ENCODE measurements at places on chromosomes 6 and 20. TPM values are rescaled to one million over a fixed set of nuclear protein-coding genes. Genes with fewer than 3 reads are reported as not detected.
A peak's percentile ranks its signal among the peaks of the same experiment; 100 is the strongest.

EYS gene
- 2.9 TPM for total RNA-seq

DNA sequence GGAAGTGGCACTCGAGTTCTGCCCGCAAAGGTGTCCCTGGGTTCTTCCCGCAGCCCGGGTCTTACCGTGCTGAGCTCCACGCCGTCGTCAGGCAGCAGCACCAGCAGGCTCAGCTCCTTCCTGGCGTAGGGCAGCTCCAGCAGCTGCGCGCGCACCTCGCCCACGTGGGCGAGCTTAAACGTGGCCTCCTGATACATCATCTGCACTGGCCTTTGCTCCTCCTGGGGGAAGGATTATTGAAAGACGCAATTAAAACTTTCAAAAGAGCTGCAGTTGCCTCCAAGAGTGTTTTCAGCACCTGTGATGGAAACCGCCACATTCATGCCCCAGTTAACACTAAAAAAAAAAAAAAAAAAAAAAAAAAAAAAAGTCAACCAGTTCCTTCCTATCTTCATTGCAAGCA, 11.3 kb downstream of the SERPINB9 start:
- no peaks in the 10 kb centered on the region for H3K4me1 ChIP-seq
- H3K36me3 ChIP-seq, result peaks cover 3% of the 10 kb centered on the region
- no peak overlapping the region for H3K27ac ChIP-seq
- no peak for DNase-seq

DNA sequence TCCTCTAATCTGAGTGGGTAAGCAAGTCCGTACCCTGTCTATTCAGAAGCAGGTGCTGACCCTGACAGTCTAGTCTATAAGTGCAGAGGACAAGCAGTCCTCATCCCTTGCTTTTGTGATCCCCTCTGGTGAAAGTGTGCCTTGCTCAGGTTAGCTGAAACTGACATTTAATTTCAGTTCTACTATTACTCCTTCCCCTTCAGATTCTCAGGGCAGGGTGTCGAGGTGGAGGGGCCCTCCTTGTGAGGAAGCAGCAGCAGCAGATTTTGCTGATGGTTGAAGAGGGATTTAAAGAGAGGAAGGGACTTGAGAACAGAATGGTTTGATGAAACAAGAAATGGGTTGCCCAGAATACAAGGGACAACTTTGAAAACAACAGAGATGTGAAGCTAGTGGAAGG, 309.3 kb downstream of the CLIC5 start:
- no peak overlapping the region for H3K27ac ChIP-seq
- H3K27me3 ChIP-seq, result no peaks in the 10 kb centered on the region

DNA sequence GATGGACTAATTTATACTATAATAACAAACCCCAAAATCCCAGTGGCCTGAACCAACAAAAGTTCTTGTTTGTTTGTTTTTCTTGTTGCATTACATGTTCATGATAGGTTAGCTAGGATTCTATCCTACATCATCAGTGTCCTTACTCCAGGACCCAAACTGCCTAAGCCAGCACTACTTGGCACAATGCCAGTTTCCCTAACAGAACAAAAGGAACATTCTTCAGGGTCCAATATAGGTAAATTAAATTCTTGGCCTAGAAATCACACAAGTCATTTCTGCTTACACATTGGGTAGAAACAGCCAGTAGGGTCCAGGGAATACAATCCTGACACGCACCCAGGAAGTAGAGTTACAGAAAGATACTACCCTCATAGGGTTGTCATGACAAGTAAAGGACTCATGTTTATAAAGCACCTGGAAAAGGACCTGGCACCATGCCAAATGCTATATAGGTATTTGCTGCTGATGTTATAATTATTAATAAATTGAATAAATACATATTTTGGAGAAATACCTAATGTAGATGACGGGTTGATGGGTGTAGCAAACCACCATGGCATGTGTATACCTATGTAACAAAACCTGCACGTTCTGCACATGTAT, 38.8 kb downstream of the RCAN2 start:
- no peak overlapping the region for H3K4me3 ChIP-seq
- no peaks in the 10 kb centered on the region for H3K27me3 ChIP-seq
- H3K27ac ChIP-seq, result no peak overlapping the region
- peak; percentile 22 for DNase-seq

DNA sequence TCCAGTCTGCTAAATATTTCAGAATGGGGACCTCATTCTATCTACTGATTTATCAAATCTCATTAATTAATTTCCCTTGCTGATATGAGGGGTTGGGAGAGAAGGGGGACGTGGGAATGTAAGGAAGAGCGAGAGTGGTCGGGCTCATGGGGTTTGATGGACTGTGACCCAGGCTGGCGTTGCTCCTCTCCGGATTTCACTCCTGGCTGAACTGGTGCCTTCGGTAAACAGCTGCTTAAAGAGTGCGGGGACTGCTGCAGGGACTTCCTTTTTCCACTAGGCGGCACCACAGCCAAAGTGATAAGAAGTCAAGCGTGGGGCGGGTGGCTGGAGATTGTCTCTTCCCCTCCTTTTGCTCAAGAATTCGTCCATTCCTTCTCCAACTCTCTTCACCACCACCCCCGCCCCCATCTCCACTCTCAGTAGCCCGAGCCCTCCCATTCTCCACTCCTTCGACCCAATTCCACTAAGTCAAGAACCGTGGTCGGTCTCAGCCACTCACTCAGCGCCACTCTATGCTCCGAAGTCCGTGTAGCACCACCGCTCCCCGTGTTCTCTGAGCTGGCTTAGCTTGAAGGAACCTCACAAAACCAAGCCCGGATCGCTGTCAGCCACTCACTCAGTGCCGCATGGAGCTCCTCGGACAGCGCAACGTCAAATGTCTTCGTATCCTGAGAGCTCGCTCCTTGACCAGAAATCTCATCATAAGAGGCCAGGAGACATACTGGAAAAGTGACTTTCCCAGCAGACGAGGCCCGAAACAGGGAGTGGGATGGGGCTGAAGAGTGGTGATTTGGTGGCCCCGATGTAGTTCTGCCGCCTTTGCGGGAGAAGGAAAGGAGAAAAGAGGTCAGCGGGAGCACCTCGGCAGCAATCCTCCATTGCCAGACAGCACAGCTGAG, 9.7 kb downstream of the TRIM31 start:
- peaks cover 16% of the 10 kb centered on the region for H3K27me3 ChIP-seq
- H3K4me1 ChIP-seq, result peaks cover 4% of the 10 kb centered on the region
- no peaks in the 10 kb centered on the region for H3K36me3 ChIP-seq
- peak overlapping the region; percentile 93 for H3K27ac ChIP-seq
- peak; percentile 90 for DNase-seq

NR2E1 gene
- total RNA-seq, result not detected

DNA sequence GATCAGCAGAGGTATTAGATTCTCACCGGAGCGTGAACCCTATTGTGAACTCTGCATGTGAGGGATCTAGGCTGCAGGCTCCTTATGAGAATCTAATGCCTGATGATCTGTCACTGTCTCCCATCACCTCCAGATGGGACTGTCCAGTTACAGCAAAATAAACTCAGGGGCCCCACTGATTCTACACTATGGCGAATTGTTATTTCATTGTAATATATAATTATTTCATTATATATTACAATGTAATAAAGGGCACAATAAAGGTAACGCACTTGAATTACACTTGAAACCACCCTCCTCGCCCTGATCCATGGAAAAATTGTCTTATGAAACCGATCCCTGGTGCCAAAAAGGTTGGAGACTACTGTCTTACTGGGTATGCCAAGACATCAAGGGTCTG, 18.6 kb downstream of the PRKN start:
- DNase-seq, result no peak
- H3K27me3 ChIP-seq, result no peaks in the 10 kb centered on the region
- H3K4me3 ChIP-seq, result no peak overlapping the region
- H3K4me1 ChIP-seq, result no peaks in the 10 kb centered on the region
- H3K36me3 ChIP-seq, result no peaks in the 10 kb centered on the region

ATP6V1G2 gene
- total RNA-seq, result 1.6 TPM

PXDC1 gene
- total RNA-seq, result 122 TPM

BPI gene
- total RNA-seq, result not detected

RAB44 gene
- 1.9 TPM for total RNA-seq

DNA sequence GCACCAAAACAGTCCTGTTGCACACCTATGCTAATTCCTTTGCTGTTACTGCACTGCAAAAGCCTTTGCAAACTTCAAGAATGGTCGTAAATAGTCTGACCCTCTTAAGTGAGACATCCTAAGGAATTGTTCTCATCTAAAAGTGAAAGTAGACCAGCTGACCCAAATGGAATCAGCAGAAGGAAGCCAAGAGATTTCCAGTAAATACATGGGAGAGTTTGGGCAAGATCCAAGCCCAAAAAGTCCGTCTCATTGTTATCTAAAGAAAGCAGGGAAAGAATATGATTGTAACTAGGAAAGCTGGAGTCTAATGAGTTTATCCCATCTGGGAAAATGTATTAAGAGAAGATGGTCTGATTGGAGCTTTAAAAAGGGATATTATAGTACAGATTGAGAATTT, 43.0 kb upstream of the HIVEP1 start:
- H3K36me3 ChIP-seq, result no peaks in the 10 kb centered on the region
- peak overlapping the region; percentile 1 for H3K27ac ChIP-seq
- H3K27me3 ChIP-seq, result no peaks in the 10 kb centered on the region
- H3K4me3 ChIP-seq, result no peak overlapping the region
- DNase-seq, result no peak

BTN1A1 gene
- total RNA-seq, result not detected

- no peaks in the 10 kb centered on the region for H3K4me1 ChIP-seq
- no peak overlapping the region for H3K4me3 ChIP-seq
- H3K27ac ChIP-seq, result no peak overlapping the region
- H3K36me3 ChIP-seq, result no peaks in the 10 kb centered on the region
- no peak for DNase-seq
Observed at GRCh38 chr6:56962441-56962840, 7.5 kb downstream of the BEND6 start.

SLC17A3 gene
- not detected for total RNA-seq

- H3K36me3 ChIP-seq, result no peaks in the 10 kb centered on the region
- H3K4me3 ChIP-seq, result no peak overlapping the region
- no peaks in the 10 kb centered on the region for H3K4me1 ChIP-seq
- H3K27ac ChIP-seq, result no peak overlapping the region
Observed at GRCh38 chr20:54078296-54078984, 8.0 kb upstream of the BCAS1 start.

GRCh38 chr6:164345327-164345726, 930.8 kb downstream of the QKI start:
- H3K27me3 ChIP-seq, result no peaks in the 10 kb centered on the region
- no peaks in the 10 kb centered on the region for H3K36me3 ChIP-seq
- no peak overlapping the region for H3K4me3 ChIP-seq
- DNase-seq, result no peak

DNA sequence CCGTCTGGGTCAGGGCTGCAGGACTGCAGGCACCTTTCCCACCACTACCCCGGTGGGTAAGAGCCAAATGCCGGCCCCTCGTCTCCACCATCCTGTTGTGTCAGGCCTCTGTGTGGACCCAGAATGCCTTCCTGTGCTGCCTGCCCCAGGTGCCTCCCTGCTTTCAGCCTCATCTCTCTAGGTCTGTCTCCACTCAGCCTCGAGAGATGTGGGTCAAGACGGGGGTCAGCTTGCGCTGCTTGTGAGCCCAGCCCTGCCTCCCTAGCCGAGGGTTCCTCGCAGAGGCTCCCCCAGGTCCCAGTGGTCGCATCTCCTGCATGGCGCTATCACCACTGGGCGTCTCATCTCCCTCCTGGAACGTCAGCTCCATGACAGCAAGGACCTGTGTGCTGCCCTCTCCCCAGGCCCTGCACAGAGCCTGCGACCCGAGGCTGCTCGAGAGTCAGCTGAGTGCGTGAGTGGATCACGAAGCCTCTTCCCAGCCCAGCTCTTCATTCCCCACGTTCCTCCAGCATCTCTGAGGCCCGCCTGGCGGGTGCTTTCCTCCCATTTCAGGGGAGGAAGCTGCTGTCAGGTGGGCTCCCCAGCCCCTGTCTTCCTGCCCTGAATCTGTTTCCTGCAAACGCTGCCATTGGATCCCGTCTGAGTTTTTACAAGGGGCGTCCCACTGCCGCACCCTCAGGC, 38.7 kb upstream of the ZBP1 start:
- H3K27me3 ChIP-seq, result no peaks in the 10 kb centered on the region
- H3K4me1 ChIP-seq, result no peaks in the 10 kb centered on the region
- no peaks in the 10 kb centered on the region for H3K36me3 ChIP-seq

DNA sequence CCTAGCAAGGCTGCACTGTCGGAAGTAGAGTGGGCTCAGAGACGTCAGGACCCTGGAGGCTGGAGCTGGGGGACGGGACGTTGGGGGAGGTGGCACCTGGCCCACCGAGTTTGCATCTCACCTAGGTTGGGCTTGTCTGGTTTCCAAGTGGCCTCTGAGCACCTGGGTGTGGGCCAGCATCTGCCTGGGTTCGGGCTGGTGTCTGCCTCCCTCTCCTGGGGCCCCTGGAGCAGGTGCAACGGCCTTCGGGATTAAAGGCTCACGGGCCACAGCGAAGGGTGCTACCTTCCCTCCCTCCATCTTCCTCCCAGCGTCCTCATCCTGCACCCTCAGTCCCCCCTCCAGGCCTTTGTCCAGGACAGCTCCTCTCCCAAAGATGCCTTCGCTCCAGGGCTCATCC, 6.0 kb downstream of the HRH3 start:
- no peak for DNase-seq
- peaks cover 80% of the 10 kb centered on the region for H3K27me3 ChIP-seq
- H3K4me3 ChIP-seq, result no peak overlapping the region
- H3K27ac ChIP-seq, result no peak overlapping the region

CST9 gene
- total RNA-seq, result not detected

DNA sequence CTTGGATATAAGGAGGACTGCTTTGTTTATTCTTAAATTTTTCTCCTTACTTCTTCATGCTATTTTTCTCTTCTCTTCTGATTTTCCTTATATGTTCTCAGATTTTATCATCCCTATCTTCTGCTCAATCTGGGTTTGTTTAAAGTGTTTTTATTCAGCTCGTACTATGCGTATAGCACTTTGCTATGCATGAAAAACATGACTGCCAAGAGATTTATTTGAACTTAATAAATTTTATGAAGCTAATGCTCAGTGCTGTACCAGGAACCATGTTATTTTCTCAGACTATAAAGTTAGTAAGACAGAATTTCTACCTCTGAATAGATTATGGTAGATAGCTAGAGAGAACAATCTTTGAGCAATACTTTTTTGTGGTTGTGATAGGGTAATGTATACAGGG, 305.9 kb downstream of the LAMA2 start:
- H3K27ac ChIP-seq, result no peak overlapping the region
- no peak for DNase-seq
- no peak overlapping the region for H3K4me3 ChIP-seq
- H3K4me1 ChIP-seq, result no peaks in the 10 kb centered on the region

DNA sequence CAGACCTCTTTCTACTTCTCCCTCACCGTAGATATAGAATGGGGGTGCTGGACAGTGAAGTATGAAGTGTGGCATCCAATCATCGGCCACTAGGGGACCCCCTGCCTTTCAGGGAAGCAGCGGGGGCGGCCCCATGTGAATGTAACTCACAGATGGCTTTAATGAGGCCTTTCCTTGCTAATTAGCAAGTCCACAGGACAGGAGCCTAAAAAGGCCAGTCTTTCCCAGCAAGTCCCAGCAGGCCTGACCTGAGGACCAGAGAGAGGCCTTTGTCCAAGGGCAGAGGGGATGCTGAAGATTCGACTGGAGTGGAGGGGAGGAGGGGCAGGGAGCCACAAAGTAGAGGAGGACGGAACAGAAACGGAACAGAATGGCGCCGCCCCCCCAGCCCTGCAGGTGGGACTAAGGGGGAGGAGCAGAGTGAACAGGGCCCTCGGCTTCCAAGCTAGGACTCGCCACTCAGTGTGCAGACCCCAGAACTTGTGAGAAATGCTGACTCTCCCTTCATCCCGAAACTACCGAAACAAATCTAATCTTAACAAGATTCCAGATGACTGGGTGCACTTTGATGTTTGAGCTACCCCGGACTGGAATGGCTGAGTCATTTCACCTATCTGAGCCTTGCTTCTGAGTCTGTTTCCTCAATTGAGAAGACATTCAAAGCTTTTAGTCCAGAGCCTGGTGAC, 5.8 kb downstream of the C6orf132 start:
- no peak overlapping the region for H3K4me3 ChIP-seq
- no peaks in the 10 kb centered on the region for H3K27me3 ChIP-seq
- peak overlapping the region; percentile 86 for H3K27ac ChIP-seq
- no peaks in the 10 kb centered on the region for H3K4me1 ChIP-seq

PTPRA gene
- 89.1 TPM for total RNA-seq
